Prostate gland (tissue), 2 donors: ENCODE measurements at places on chromosomes 5 and 9.

- DNase-seq, result no peak
Observed at GRCh38 chr9:18979367-18979766, 53.6 kb downstream of the SAXO1 start.

DNA sequence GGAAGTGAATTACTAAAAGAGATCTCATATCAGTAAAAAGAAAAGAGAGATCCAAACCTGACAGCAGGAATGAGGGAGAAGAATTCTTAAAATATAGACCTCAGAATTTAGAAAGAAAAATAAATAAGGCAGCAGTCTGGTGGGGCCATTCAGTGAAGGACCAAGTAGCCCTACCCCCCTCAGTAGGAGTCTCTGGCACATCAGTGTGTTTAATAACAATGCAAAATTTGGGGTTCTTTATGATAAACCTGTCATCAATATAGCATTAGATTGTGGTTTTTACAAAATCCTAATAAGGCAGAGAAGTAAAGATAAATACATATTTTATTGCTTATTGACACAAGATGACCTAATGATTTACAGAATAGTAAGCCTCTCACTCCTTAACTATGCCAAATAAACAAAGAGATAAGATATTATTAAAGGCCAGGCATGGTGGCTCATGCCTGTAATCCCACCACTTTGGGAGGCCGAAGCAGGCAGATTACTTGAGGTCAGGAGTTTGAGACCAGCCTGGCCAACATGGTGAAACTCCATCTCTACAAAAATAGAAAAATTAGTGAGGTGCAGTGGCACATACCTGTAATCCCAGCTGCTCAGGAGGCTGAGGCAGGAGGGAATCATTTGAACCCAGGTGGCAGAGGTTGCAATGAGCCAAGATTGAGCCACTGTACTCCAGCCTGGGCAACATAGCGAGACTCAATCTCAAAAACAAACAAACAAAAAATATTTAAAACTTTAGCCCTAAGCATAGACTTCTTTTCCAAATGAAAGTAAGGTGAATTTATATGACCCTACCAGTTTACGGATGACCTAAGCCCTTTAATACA lies 108.6 kb downstream of the BASP1 start:
- DNase-seq, result no peak

DNA sequence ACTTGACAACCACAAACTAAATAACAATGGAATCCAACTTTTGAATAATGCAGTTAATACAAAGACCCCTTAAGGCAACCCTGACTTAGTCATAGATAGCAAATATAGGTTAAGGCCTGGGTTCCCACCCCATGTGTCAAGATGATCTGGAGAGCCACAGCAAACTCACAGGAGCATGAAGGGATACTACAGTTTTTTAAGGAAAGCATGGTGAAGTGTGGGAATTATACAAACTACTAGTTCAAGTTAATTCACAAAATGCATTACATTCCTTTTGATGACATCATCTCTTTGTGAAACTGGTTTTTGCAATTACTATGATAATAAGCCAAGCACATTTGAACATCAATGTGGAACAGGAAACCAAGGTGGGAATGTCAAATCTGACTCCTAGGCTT lies 50.6 kb downstream of the LHFPL2 start:
- DNase-seq, result no peak

GRCh38 chr9:79264511-79265355 lies 307.0 kb upstream of the TLE4 start:
- no peak for DNase-seq

GRCh38 chr5:160359816-160360215 lies 10.6 kb downstream of the C1QTNF2 start:
- DNase-seq, result no peak

- no peak for DNase-seq
Observed at GRCh38 chr5:104793031-104793754, 1230.6 kb upstream of the NUDT12 start.

- no peak for DNase-seq
Observed at GRCh38 chr9:98678244-98678842, 30.4 kb downstream of the GABBR2 start.

DNA sequence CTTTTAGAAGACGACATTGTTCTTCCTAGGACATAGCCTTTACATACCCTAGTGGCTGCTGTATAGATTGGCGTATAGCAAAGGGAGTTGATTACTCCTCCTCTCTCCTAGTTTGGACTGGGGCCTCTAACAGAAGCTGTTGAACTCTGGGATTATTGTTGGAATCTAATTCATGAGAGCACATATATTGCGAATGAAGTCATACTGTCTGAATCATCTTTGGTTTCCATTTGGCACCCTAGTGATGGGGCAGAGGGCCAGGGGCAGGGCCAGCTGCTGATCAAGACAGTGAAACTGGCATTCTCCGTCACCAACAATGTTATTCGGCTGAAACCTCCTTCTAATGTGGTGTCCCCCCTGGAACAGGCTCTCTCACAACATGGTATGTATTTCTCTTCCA lies 40.3 kb downstream of the NUP188 start:
- DNase-seq, result no peak

DNA sequence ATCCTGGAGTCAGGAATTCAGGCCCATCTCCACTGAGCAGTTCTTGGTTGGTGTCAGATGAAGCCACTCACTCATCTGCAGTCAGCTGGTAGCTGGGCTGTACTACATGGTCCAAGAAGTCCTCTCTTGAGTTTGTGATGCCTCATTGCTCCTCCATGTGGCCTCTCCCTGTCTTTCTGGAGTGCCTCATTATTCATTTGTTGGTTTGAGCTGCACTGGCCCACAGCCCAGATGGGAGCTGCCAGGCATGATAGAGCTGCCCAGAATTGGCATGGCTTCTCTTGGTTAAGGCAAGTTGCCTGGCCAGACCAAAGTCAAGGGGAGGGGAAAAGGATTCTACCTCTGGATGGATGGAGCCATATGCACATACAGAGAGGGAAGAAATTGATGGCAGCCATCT lies 8.0 kb downstream of the PTCD2 start:
- DNase-seq, result peak; percentile 14

DNA sequence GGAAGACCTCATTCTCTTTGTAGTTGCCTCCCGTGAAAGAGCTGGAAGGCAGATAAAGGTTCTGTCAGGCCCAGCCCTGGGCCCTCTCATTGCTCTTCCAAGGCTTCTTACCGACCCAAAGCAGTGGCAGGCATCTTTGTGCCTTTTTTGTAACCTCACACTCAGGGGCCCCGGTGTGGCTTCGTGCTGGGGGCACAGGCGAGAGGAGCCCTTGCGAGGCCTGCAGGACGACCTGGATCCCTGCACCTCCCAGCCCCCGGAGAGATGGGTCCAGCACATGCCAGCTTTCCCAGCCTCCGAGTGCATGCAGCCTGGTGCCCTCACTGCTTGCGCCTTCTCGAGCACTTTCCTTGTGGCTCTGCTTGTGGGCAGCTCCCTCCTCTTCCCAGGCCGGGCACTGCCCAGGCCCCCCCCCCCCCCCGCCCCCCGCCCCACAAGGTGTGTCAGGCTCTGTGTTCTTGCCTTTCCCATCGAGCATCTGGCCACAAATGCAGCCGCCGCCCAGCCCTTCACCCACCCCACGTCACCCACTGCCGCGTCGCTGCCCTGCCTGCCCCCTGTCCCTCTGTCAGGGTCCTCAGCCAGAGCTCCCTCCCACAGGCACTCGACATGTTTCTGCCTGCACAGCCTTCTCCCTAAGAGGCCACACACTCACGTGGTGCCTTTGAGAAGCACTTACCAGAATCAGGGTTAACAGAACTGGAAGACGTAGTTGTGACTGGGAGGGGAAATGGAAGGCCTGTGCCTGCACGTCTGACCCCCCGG lies 63.7 kb upstream of the CACNA1B start:
- peak; percentile 60 for DNase-seq

GRCh38 chr5:120124961-120125360 lies 339.1 kb upstream of the PRR16 start:
- DNase-seq, result no peak

DNA sequence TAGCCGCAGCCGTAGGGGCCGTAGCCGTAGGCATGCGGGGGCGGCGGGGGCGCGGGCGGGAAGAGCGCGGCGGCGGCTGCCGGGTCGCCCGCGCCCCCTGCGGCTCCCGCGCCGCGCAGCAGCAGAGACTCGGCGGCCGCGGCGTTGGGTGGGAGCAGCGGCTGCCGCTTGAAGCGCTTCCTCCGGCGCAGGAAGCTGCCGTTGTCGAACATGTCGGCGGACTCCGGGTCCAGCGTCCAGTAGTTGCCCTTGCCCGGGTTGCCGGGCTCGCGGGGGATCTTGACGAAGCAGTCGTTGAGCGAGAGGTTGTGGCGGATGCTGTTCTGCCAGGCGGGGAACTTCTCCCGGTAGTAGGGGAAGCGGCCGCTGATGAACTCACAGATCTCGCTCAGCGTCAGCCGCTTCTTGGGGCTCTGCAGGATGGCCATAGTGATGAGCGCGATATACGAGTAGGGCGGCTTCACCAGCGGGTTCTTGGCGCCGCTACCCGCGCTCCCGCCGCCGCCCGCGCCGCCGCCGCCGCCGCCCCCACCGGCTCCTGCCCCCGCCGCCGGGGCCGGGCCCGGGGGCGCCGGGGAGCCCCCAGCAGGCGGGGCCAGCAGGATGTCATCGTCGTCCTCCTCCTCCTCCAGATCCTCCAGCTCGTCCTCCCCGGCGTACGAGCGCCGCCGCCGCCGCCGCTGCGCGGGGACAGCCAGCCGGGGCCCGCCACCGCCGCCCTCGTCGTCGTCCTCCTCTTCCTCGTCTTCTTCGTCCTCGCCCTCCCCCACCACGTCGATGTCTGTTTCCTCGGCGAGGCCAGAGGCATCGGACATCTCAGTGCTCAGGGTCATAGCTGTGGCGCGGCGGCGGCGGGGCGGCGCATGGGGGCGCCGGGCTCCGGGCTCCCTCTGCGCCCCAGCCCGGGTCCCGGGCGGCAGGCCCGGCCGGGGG lies 781 bp downstream of the FOXD1 start:
- no peak for DNase-seq

- DNase-seq, result no peak
Observed at GRCh38 chr5:172769616-172770373, 1.2 kb downstream of the DUSP1 start.

- no peak for DNase-seq
Observed at GRCh38 chr5:174273325-174273724, 227.8 kb downstream of the NSG2 start.

- no peak for DNase-seq
Observed at GRCh38 chr5:41891066-41891707, 13.0 kb upstream of the RIMOC1 start.

DNA sequence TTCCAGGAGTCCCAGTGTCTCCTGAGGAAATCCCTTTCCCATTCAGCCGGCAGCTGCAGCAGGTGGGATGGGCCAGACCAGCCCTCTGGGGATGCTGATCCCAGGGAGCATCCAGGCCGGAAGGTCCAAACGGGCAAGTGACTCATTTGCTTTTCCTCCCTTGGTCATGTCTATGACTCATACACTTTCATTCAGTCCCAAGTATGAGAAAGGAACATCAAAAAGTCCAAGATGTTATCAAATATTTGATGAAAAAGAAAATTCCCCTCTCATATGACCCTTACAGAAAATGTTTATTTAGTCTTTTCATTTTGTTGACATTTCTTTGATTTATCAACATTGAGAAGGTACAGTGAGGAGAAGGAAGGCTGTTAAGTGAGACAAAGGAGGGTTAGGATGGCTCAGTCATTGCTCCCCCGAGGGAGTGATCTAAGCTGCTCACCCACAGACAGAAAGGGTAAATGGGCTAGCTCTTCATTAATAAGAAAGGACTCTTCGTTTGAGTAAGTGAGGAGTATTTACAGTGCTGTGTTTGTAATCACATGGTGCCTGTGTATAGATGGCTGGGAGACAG lies 117.6 kb upstream of the ANKRD55 start:
- no peak for DNase-seq

- no peak for DNase-seq
Observed at GRCh38 chr5:126449751-126450271, 26.6 kb downstream of the GRAMD2B start.

DNA sequence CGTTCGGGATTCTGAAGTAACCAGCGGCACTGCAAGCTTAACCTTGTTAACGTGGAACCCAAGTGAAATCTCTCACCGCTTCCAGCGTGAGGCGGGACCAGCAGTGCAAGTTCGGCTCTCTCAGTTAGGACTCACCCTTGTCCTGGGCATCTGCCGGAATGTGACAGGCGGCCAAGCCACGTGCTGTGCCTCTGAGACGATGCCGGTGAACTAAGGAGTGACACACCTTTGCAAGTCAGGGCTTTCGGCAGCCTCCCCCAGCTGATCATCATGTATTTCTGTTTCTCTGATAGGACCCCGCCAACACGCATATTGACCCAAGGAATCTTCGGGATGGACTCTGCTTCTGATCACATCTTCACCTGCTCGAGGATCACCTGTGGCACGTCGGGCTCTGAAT lies 415.0 kb upstream of the IRX1 start:
- no peak for DNase-seq

DNA sequence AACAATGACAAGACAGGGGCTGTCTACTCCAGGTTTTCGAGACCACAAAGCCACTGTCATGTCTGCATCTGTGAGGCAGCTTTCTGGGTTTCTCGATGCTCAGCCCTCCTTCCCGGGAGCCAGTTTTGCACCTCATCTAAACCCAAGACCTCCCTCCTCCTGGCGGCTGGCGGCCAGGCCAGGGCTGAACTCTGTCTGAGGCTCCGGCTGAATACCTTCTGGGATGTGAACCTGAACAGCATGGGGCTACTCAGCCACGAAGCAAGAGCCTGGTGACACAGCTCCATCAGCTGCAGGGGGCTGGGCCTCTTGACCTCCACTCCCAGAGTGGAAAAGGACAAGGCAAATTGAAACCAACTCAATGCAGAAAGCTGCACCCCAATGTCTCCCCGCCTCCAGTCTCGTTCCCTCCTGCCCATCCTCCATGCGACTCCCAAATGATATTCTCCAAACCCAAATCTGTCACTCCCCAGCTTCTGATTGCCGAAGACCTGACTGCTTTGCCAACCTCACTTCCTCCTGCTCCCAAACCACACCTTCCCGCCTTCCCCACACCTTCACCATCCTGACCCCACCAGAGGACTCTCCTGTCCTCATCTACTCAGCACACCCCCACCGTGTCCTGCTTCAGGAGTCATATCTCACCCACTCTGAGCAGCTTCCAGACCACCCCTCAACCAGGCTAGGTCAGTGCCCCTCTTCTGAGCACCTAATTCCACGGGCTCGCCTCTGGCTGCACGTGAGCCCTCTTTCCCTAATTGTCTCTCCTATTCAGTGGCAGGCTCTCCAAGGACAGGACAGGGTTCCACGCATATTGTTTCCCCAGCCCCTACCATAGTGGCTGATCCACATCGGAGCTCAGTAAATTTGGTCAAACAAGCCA lies 4.5 kb downstream of the ANKS6 start:
- DNase-seq, result no peak

DNA sequence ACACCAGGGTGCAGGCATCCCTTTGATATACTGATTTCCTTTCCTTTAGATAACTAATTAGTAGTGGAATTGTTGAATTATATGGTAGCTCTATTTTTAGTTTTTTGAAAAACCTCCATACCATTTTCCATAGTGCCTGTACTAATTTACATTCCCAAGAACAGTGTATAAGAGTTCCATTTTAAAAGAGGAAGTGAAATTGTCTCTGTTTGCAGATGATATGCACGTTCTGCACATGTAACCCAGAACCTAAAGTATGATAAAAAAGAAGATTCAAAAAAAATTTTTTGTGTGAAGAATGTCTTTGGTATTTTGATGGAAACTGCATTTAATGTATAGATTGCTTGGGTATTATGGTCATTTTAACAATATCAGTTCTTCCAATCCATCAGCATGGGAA lies 424.0 kb upstream of the CCNH start:
- DNase-seq, result no peak

- DNase-seq, result no peak
Observed at GRCh38 chr9:122118343-122119165, 25.4 kb upstream of the TTLL11 start.

- no peak for DNase-seq
Observed at GRCh38 chr9:19782005-19782404, 6.8 kb downstream of the SLC24A2 start.

GRCh38 chr5:84688566-84688965 lies 303.9 kb upstream of the EDIL3 start:
- no peak for DNase-seq
